ENCODE measurements at places on chromosomes 13 and 19.

GRCh38 chr13:113591750-113592149 is 7.2 kb downstream of the TFDP1 start:
- no peak for DNase-seq

GRCh38 chr19:48858984-48859710 is 9.3 kb downstream of the PLEKHA4 start:
- peak; percentile 44 for DNase-seq

DNA sequence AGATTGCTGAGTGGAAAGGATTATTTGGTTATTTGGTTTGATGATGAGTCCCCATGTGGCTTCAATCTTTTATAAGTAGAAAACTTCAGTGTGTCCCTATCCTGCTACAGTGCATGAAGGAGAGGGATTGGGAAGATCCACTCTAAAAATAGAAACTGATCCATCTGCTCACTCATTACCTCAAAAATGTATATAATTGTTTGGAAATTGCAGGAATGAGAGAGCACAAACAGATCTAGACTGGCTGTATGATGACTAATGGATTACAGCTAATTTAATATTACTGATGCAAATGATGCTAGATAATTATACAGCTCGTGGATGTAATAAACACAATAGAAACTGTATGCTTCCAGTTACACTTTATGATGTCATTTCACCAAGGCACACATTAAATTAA is 625.3 kb upstream of the PRR20A start:
- DNase-seq: no peak

DNA sequence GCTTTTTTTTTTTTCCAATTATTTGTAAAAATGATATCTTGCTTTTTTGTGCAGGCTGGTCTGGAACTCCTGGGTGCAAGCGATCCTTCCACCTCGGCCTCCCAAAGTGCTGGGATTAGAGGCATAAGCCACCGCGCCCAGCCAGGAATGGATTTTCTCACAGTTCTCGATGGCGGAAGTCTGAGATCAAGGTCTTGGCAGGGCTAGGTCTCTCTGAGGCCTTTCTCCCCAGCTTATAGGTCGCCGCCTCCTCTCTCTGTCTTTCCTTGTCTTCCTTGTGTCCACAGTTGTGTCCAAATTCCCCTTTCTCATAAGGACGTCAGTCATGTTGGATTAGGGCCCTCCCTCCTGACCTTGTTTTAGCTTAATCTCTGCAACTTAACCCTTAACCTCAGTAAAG is 200.5 kb downstream of the UQCRFS1 start:
- no peak for DNase-seq

DNA sequence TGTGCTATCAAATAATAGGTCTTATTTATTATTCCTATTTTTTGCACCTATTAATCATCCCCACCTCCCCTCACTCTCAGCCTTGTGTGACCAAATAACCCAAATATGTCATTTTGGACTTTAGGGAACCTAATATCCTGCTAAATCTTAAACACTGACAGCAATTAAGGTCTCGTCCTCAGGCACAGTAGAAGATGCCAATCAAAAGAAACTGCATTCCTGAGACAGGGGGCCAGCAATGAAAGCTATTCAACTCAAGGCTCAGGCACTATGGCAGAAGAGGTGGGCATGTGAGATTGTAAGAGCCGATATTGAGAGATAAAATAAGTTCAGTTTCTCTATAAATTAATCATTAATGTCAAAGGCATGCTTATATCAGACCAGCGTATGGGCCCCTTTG is 1437.7 kb upstream of the PCDH9 start:
- no peak for DNase-seq

DNA sequence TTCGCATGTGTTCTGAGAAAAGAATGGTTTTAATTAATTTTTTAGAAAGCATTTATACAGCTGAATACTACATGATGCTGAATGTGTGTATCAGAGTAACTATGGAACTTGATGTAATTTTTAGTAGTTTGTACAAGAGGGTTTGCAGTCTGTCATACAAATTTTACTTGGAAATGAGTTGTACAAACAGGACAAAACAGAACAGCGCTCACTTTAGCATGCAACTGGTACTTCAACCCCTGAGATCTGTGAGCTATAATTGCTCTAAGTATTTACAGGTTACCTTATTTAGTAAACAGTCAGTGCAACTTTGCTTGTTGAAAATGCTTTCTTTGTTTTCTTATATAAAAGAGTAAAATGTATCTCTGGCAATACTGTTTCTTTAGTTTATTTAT is 706 bp downstream of the TNFRSF19 start:
- no peak for DNase-seq

- no peak for DNase-seq
These were observed 13.7 kb downstream of the UBE2L5 start for GRCh38 chr13:30435911-30436451.

GRCh38 chr19:2201473-2202148 is 34.5 kb downstream of the PLEKHJ1 start:
- DNase-seq: no peak

GRCh38 chr19:34341935-34342680 is 22.9 kb upstream of the GPI start:
- DNase-seq: no peak

GRCh38 chr19:29694669-29695627 is 20.1 kb downstream of the C19orf12 start:
- DNase-seq: peak; percentile 58

- DNase-seq: no peak
These were observed 276.5 kb downstream of the GPC6 start for GRCh38 chr13:93502987-93503615.

GRCh38 chr13:37029617-37030016 is 29.0 kb downstream of the EXOSC8 start:
- no peak for DNase-seq

DNA sequence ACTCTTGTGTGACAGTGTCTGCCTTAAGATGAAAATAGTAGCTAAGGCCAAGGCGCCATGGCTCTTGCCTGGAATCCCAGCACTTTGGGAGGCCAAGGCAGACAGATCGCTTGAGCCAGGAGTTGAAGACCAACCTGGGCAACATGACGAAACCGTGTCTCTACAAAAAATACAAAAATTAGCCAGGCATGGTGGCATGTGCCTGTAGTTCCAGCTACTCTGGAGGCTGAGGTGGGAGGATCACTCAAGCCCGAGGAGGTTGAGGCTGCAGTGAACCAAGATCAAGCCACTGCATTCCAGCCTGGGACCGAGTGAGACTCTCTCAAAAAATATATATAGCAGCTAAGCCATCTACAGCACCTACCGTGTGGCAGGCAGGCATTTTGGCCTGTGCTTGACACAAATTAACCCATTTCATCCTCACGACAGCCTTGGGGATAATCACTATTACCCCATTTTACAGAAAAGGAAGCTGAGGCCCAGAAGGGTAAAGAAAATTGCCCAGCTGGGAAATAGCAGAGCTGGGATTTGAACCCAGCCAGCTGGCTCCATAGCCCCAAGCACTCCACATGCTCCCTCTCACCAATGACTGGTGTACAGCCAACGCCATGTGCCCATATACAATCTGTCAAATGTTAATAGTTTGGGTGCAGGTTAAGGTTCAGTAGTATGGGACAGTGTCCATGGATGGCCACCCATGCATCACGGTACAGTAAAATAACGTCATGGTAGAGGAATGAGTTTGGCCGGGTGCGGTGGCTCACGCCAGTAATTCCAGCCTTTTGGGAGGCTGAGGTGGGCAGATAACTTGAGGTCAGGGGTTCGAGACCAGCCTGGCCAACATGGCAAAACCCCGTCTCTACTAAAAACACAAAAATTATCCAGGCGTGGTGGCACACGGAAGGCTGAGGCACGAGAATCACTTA is 3.1 kb downstream of the SLC1A5 start:
- no peak for DNase-seq

DNA sequence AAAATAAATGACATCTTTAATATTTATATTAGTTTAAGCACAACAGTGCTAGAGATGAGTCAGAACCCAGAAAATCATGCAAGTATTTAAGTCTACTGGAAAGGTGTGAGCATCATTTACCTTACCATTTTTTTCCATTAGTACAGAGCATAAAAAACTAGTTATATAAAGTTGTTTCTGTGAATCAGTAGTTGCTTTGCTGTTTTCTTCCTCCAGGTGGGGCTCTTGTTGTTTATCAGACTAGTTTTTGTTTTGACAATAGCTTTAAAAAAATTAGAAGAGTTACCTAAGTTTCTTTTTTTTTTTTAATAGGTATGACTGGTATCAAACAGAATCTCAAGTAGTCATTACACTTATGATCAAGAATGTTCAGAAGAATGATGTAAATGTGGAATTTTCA is 12.7 kb downstream of the SUGT1 start:
- DNase-seq: no peak

- no peak for DNase-seq
These were observed 167.0 kb downstream of the COG6 start for GRCh38 chr13:39822437-39822836.

- no peak for DNase-seq
These were observed 9.8 kb upstream of the SIAH3 start for GRCh38 chr13:45861322-45861721.

GRCh38 chr13:39321574-39321973 is 281.4 kb downstream of the LHFPL6 start:
- no peak for DNase-seq

DNA sequence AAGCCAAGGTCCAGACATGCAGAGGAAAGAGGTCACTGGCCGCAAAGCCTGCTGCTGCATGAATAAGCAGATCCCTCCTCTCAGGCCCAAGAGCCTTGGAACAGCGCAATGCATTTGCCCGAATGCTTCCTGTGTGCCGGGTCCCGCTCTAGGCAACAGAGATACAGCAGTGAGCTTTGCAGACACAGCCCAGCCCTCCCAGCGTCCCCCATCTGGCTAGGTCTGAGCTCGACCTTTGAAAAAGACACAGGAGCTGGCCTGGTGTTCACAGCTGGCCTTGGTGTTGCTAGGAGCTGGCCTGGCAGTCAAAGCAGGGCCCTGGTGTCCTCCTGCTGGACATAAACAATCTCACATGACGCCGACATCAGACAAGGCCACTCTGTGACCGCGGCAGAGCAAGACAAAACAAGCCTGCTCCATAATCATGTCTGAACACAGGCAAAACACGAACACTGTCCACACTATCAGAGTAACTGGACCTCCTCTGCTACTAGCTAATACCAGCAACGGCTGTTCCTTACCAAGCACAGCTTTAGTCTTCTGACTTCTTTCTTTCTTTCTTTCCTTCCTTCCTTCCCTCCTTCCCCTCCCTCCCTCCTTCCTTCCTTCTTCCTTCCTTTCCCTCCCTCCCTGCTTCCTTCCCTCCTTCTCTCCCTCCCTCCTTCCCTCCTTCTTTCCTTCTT is 5.7 kb upstream of the PEX11G start:
- DNase-seq: no peak

DNA sequence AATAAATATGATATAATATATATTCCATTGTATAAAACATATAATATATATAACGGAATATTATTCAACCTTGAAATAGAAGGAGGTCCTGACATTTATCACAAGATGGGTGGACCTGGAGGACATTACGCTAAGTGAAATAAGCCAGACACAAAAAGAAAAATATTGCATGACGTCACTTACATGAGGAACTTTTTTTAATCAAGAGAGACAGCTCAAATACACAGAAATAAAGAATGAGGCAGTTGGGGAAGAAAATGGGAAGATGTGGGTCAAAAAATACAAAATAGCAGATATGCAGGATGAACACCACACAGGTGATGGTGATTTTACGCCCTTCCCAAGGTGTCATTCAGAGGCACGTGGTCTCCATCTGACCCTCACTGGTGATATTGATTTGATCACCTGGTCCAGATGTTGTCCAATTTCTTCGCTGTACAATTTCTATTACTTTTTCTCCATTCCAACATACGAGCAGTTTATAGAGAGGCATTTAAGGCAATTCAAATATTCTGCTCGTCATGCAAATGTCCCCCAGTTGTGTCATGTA is 513 bp upstream of the ZNF317 start:
- DNase-seq: no peak

DNA sequence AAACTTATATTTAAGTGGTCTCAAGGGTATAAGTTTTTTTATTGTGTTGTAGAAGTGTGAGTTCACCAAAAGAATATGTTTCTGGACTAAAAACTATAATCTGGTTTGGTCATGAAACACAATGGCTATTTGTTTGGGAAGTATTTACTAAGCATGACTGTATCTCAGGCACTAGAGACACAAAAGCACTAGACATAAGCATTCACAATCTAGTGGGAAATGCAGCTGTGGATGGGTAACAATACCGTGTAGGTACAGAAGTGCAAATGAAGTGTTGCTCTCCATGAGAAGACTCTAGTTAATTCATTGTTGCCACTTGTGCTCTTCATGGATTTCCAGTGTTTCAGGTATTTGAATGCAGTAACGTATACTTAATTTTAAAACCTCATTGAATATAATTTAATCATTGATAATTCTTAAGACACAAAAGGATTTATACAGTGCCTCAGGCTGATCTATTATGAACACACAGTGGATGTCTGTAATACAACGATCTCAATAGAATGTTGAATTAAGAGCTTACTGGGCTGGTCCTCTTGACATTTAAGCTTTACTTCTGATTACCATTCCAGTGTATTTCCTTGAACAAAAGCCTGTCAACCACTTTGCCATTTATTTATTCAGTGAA is 50.9 kb downstream of the TPT1 start:
- DNase-seq: no peak

- DNase-seq: peak; percentile 61
These were observed at the start of gene MEX3D for GRCh38 chr19:1568320-1569019. Gene MEX3D, minus strand, starts transcription at chr19:1568325. Its CDS starts 267 bp downstream, at chr19:1568058.

GRCh38 chr19:57263244-57263741 is 17.0 kb upstream of the ZNF460 start:
- no peak for DNase-seq

GRCh38 chr13:23770428-23770827 is 118.8 kb downstream of the MIPEP start:
- DNase-seq: no peak

- no peak for DNase-seq
These were observed 493 bp upstream of the LHFPL6 start for GRCh38 chr13:39603424-39603947.

DNA sequence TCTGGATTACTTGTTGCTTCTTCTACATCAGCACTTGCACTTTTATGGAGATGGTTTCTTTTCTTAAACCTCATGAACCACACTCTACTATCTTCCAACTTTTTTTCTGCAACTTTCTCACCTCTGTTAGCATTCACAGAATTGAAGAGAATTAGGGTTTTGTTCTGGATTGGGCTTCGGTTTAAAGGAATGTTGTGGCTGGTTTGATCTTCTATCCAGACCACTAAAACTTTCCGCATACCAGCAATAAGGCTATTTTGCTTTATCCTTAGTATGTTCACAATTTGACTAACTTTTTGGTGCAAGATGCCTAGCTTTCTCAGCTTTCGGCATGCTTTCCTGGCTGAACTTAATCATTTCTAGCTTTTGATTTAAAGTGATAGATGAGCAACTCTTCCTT is 666.7 kb upstream of the MIR17HG start:
- DNase-seq: no peak

DNA sequence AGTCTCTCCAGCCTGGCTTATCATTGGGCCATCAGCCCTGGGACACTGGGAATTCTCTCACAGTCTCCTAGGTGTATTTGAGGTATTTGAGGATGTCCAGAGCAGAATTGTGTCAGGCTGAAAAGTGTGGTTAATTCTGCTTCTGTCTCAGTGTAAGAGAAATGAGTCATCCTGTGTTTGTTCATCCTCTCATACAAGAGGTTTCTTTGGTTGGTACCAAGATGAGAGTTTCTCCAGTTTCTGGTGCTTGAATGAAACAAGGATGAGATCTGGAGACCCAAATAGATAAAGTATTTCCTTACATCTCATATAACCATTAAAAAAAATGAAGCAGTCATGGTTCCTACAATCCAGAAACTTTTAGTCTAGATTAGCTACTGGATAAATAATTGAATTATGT is 7.7 kb downstream of the ZNF253 start:
- DNase-seq: no peak
